T47D (cell line): ENCODE measurements at places on chromosomes 4 and X.

DNA sequence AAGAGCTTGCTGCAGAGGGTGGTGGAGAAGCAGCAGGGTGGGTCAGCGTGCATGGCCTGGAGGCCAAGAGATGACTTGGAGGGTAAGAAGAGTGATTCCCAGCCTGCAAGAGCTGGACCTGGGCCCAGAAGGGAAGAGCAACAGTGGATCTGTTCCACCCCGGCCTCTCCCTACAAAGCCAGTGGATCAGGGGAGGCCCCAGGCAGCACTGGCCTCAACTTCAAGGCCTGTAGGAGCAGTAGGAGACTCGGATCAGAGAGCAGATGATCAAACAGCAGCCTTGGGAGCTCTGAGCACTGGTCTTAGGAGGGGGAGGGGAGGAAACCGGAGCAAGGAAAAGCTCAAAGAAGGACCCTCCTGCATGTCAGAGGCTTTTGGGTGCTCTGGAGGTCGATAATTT, 7.6 kb downstream of the L1CAM start:
- no peak for DNase-seq

GRCh38 chrX:68698942-68699341, 51.5 kb downstream of the STARD8 start:
- no peak for DNase-seq

DNA sequence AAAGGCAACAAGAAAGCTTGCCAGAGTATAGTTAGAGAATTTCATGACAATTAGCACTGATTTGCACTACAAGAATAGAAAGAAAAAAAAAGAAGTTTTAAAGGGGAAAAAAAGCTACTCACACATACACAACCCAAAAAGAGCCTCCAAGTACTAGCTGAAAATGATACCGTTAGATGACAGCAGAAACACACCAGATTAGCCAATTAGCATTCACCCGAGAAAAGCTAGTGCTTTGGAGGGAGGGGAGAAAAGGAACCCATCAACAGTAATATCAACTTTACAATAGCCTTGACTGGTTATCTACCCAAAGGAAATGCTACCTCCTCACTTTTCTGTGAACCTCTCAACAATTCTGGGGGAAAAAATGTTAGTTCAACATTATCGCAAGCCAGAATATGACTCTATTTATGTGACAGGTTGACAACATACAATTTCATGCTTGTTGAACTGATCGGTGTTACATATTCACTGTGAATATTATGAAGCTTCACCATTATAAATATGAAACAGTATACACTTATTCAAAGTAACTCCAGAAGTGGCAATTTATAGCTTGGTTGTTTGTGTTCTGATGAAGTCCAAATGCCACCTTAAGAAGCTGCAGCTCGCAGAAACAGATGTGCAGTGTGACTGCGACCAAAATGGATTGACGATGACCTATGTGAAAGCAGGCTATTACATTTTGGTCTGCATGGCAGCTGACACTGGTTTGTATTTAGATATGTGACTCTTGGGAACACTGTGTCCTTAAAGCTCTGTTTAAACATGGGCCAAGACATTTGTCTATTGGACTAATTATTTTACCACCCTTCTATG, 15.9 kb downstream of the PPARGC1A start:
- DNase-seq: no peak

GRCh38 chrX:70255452-70255851, 4.6 kb downstream of the P2RY4 start:
- no peak for DNase-seq

- DNase-seq: no peak
Observed at GRCh38 chr4:138181287-138181686, 60.9 kb downstream of the SLC7A11 start.

DNA sequence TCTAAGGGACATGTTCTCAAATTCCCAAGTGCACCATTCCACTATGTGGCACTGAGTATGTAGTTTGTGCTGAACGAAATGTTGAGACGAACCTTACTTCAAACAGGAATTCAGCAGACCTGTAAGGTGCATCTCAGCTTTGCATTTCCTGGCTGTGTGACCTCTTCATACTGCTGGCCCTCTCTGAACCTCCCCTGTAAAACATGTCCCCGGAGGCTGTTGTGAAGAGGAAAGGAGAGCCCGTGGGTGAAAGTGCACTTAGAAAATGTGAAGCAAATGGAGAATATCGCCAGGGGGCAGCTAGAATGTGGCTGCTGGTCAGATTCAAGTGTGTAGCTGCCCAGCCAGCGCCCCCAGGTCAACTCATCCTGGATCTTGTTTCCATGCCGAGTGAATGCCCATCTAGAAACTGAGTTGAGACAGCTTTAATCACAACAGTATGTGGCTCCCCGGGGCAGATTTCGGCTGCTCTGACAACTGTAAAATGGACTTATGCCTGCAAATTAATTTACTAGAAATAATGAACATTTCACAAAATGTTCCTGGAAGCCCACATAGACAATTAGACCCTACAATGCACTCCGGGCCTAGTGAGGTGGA, 263.3 kb downstream of the EVC2 start:
- DNase-seq: no peak

- DNase-seq: peak; percentile 9
Observed at GRCh38 chr4:189124149-189124758, 816.4 kb upstream of the FRG1 start.

DNA sequence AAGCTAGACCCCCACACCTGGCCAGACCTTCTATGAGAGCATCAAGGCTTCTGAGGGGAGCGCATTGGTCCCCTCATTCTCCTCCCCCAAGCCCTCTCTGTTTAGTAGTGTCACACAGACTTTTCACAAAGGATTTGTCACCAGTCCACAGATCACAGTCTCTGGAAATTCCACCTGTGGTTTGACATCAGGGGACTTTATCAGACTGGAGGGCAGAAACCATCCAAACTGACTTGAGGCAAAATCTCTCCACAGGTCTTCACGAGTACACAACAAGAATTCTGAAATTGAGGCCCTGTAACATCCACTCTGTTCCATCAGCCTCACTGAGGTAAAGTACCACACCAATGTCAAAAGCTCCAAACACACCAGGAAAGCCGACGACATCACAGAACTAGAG, 112.5 kb downstream of the SH3KBP1 start:
- DNase-seq: no peak

- DNase-seq: no peak
Observed at GRCh38 chrX:24860140-24860539, 155.6 kb downstream of the ARX start.

- DNase-seq: no peak
Observed at GRCh38 chr4:85393201-85393600, 81.7 kb upstream of the ARHGAP24 start.

DNA sequence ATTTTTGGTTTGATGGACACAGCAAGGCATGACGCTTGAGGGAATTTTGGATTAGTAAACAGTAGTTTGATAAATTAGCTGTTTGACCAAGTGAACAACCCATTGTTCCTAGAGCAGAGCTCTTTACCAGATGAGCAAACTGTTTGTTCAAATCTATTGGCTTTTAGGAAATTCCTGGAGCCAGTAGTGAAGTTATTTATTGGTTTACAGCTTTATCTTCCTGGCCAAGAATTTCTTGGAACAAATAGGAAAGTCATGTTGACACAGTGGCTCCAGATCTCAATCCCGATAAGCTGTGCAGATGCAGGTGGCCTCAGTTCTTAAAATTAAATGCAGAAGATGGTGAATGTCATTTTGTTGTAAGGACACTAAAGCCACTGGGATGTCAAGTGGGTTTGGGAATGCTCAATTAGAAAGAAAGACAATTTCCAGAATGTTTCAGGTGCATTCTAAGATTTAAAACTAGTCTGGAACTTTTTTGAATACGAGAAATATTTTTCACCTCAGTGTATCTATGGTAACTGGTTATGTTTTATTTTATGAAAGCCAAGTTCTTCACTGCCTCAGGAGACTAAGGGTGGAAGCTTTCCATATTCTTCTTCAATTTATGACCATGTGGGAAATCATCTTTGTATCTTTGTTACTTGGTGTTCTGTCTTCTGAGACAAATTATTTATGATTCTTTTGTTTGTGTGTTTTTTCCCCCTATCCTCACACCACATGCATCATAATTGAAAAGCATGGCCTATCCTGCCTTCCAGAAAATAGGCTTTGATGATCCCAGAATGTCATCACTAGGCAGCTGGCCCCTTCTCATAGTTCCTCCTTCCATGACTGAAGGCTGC, 554.5 kb downstream of the STIM2 start:
- DNase-seq: no peak

- no peak for DNase-seq
Observed at GRCh38 chr4:181755846-181756245, 487.4 kb upstream of the TENM3 start.

GRCh38 chrX:56281789-56282188, 49.6 kb downstream of the KLF8 start:
- peak; percentile 69 for DNase-seq

DNA sequence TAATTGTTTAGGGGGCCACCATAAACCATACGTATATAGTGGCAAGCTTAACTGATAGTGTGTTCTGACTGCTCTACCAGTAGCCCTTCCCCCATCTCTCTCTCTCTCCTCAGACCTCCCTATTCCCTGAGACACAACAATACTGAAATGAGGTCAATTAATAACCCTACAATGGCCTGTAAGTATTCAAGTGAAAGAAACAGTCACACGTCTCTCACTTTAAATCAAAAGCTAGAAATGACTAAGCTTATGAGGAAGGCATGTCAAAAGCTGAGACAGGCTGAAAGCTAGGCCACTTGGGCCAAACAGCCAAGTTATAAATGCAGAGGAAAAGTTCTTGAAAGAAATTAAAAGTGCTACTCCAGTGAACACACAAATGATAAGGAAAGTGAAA, 78.0 kb downstream of the PRDM5 start:
- no peak for DNase-seq

DNA sequence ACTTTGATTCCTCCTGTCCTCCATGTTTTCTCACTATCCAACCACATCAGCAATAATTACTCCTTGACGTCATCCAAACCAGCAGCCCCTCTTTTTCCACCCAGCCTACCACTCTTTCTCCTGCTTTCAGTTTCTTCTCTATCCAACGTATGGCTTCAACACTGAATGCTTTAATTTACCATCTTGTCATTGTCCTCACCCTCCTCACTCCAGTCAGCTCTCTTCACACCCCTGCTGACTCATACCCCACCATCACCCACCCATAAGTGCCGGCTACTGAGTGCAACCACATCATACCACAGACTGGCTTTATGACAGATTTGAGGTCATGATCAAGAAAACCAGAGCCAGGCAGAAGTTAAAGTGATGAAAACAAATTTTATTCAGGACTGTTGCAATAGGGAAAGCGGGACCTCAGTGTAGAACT, 9.8 kb upstream of the ANXA5 start:
- no peak for DNase-seq

DNA sequence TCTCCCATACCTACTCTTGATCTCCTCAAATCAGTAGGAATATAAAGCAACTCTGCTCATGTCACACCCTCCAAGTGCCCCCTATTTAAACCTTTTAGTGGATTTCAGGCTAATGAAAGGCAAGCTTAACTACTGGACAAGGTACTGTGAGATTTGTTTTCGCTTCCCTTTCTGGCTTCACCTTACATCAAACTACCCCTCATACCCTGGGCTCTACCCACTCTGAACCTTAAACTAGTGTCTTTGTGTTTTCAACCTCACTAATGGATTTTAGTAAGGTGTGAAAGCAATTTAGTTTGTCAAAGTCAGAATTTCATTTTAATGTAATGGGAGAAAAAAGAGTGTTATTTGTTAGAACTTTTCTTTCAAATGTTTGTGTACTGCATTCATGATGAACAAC, 291.7 kb downstream of the INPP4B start:
- no peak for DNase-seq

GRCh38 chr4:184728858-184729257, 5.0 kb downstream of the CENPU start:
- no peak for DNase-seq

DNA sequence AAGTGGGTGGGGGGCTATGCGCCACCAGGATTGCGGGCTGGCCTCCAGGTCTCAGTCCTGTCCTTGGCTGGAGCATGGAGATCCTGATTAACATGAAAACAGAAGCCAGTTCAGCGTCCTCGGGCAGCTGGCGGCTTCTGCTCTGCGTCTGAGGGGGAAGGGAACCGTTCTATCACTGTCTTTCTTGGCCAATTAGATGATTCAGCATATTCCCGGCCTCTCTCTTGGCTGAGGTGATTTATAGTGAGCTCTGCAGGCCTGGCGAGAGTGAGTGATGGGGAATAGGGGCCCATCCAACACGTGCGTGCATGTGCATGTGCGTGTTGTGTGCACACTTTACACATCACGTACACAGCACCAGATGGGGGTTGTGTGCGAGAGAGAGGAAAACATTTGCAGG, 145.8 kb upstream of the ATP6AP2 start:
- DNase-seq: no peak

- no peak for DNase-seq
Observed at GRCh38 chrX:50952406-50952805, 41.9 kb downstream of the BMP15 start.

- no peak for DNase-seq
Observed at GRCh38 chr4:109764789-109765402, 35.0 kb upstream of the PLA2G12A start.

DNA sequence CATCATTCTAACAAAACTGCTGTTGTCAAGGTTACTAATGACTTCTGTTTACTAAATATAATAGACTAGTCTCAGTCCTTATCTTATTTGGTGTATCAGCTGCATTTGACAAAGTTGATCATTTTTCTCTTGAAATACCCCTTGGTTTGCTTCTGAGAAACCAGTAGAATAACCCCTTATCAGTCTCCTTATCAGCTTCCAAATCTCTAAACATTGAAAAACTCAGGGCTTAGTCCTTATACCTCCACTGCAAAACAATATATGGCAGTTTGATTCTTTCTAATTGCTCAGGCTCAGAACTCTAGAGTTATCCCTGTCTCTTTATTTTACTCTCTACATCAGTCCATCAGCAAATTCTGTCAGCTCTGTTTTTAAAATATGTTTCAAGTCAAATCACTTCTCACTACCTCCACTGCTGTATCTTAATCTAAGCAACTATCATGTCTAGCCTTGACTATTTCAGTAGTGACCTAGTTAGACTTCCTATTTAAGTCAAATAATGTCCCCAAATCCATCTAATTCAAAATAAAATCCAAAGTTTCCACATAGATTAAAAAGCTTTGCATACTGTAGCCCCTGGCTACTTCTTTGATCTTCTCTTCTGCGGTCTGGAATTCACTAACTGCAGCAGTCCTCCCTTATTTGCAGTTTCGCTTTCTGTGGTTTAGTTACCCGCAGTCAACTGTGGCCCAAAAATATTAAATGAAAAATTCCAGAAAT, 87.1 kb upstream of the NPNT start:
- no peak for DNase-seq

DNA sequence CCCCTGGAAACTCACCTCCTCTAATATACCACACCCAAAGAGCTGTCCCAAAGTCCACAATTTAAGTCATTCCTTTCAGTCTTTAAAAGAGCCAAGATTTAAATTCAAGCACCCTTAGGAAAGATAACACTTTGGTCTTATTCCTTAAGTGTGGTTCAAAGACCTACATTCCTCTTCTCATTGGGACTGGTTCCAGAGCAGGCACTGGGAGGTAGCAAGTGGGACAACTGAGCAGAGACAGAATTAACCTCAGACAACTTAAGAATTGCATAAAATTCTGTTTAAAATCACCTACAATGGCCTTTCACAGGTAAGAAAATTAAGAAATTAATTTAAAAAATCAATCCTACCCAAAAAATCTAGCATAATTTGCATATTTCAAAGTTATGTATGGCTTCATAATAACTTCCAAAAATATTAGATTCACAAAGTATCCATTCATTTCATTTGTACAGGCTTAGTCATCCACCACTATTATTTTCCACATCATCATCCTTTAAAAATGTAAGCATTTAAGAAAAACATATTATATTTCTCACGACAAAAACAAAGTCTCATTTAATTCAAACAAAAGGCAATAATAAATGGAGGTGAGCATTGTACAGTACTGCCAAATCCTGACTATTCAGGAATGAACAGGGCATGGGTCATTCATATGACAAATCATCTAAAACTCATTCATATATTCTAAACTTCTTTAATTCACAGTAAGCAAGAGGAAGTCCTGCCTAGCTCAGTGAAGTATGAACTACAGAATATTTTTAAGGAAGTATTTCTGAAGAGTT, 13.6 kb downstream of the PRSS12 start:
- no peak for DNase-seq
